ENCODE measurements at places on chromosomes 5 and 9.

- no peak for DNase-seq
Measured at GRCh38 chr5:128493657-128494329, 44.3 kb downstream of the FBN2 start.

- DNase-seq: no peak
Measured at GRCh38 chr5:177966839-177967166, 29.2 kb downstream of the PROP1 start.

GRCh38 chr9:89548071-89548638, 50.2 kb upstream of the SEMA4D start:
- DNase-seq: no peak

- no peak for DNase-seq
Measured at GRCh38 chr9:74674077-74674476, 176.9 kb downstream of the RORB start.

- no peak for DNase-seq
Measured at GRCh38 chr5:148033134-148033533, 30.6 kb upstream of the SPINK5 start.

DNA sequence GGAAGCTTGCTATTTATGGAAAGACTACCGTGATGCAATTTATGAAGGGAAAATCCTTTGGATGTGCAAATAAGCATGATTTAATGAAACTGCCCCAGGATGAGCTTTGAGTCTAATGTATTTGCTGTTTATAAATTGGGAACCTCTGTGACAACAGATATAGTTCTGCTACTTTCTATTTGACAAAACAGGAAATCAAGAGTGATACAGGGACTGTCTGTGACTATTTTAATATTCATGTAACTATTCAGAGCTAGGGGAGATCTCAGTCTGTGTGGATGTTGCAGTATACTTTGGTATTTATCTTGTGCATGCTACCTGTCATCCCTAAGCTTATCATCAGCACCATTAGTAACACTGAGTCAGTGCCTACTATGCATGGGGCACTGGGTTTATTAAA, 132.1 kb downstream of the PDZD2 start:
- DNase-seq: no peak

- no peak for DNase-seq
Measured at GRCh38 chr9:120486347-120486746, 93.6 kb downstream of the CDK5RAP2 start.

GRCh38 chr5:84119252-84119651, 265.4 kb downstream of the EDIL3 start:
- DNase-seq: no peak

DNA sequence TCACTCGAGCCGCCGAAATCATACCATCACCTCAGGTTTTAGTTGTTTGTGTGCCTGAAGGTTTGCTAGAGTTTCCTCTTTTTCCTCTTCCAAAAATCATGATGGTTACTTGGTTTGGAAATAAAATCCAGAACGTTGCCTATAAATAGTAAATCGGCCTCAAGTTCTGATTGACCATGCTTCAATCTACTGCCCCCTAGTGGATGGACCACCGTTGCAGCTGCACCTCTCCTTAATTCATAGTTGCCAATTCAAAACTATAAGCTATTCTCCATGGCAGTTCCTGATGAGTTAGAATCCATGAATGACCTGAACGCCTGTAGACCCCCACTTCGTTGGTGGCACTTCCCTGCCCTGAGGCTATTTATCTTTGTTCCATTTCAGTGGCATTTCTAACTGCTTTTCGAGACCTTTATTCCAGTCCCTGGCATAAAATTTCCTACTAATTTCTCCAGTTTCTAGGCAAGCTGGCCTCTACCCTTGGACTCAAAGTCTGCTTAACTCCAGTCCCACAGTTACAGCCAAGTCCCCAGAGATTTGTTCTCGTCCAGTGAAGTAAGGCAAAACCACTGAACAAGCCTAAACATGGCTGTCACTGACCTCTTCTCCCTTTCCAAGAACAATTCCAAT, 422.6 kb downstream of the EFNA5 start:
- peak; percentile 17 for DNase-seq
